ENCODE measurements at places on chromosomes 3 and 15.

- DNase-seq, result no peak
Observed at GRCh38 chr3:20071175-20071574, 30.9 kb downstream of the KAT2B start.

DNA sequence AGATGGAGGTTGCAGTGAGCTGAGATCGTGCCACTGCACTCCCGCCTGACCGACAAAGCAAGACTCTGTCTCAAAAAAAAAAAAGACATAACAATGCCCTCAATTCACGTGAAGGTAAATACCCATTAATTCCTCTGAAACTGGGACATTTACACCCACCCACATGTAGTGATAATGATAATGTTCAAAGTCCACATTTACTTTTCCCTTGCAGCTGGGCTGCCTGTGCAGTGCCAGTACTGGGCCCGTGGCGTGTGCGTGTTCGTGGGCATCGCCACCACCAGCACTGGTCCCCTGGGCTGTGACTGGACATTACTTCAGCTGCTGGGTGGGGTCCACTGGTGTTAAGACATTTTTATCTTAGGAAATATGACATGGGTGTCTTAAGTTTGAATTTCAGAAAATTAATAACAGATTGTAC is 123.6 kb downstream of the SLC25A26 start:
- no peak for DNase-seq

GRCh38 chr15:88738796-88739195 is 64.4 kb upstream of the ACAN start:
- DNase-seq, result no peak

GRCh38 chr15:51203797-51204196 is 109.1 kb upstream of the TNFAIP8L3 start:
- no peak for DNase-seq

- no peak for DNase-seq
Observed at GRCh38 chr15:57472861-57473260, 96.6 kb downstream of the CGNL1 start.

DNA sequence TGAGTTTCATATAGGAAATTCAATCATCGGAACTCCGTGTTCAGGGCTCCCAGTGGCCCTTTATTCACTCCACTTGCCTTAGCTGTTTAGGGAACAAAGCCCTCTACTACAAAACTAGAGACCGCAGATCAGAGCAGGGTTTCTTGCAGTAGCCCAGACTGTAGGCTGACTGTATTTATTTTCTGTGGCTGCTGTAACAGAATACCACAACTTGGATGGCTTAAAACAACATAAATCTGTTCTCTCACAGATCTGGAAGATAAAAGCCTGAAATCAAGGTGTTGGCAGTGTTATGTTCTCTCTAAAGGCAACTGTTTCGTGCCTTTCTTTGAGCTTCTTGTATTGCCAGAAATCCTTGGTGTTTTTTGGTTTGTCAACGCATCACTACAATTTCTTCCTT is 479.0 kb downstream of the AGBL1 start:
- no peak for DNase-seq

GRCh38 chr3:128112357-128112968 is 11.1 kb downstream of the RUVBL1 start:
- no peak for DNase-seq

- DNase-seq, result no peak
Observed at GRCh38 chr3:4528819-4529600, 35.9 kb downstream of the ITPR1 start.

GRCh38 chr15:47987908-47988532 is 132.8 kb upstream of the SLC24A5 start:
- no peak for DNase-seq

- no peak for DNase-seq
Observed at GRCh38 chr15:78565951-78566774, 843 bp downstream of the CHRNA5 start.

- no peak for DNase-seq
Observed at GRCh38 chr3:134516905-134517304, 31.0 kb downstream of the CEP63 start.

- no peak for DNase-seq
Observed at GRCh38 chr3:14836049-14836468, 17.3 kb downstream of the FGD5 start.

- no peak for DNase-seq
Observed at GRCh38 chr15:63405683-63406390, 24.2 kb upstream of the CA12 start.

DNA sequence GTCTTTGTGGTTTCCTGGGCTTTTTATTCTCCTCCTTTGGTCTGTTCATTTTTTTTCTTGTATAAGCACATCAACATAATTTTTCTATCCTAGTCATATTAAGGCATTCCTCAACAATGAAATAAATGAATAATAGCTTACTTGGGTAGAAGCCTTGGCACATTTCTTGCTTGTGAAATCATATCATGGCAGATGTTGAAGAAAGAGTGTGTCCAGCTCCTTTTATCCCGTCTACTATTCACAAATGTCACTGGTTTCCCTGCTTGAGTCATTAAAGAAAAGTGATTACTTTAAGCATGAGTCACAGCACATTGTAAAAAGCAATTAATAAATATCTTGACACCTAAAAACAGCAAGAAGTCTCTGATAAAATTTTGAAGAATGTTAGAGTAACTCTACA is 42.1 kb downstream of the MINAR1 start:
- no peak for DNase-seq

GRCh38 chr15:58201516-58201915 is 63.3 kb downstream of the AQP9 start:
- DNase-seq, result no peak

- DNase-seq, result no peak
Observed at GRCh38 chr3:117526470-117527079, 817.0 kb downstream of the TUSC7 start.

DNA sequence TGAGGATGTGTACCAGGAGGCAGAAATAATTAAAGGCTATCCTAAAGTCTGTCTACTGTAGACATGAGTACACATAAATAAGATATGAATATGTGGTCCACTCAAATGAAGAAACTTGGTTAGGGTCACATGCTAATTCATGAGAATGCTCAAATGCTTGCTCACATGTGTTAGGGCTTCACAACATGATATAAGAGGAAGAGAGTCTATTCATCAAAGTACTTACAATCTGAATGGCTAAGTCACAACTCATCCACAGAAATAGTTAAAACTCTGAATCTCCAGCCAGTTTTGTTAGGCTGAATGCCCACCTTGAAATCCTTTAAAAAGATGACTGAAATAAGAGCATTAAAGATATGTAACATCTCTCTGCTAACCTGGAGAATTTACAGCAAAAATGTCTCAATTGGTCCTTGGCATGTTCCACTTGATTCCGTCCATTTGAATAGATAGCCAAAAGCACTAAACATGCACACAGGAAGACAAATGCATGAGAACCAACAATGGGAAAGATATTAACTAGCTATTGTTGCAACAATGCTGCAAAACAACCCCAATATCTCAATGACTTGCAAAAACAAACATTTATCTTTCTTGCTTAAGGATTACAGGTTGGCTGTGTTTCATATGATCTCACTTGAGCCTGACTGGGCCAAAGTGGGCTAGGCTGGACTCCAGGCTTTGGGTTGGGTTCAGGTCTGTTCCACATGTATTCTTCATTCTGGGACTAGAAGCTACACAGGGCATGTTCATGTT is 10.6 kb upstream of the TBC1D5 start:
- DNase-seq, result no peak

- DNase-seq, result no peak
Observed at GRCh38 chr3:50617096-50617791, at the start of gene MAPKAPK3. Gene MAPKAPK3, plus strand, starts transcription at chr3:50617151. Its CDS starts 415 bp downstream, at chr3:50617566.

GRCh38 chr15:92883876-92884435 is 16.2 kb upstream of the CHD2 start:
- DNase-seq, result no peak

- DNase-seq, result no peak
Observed at GRCh38 chr15:86213888-86214287, 134.2 kb downstream of the AGBL1 start.

DNA sequence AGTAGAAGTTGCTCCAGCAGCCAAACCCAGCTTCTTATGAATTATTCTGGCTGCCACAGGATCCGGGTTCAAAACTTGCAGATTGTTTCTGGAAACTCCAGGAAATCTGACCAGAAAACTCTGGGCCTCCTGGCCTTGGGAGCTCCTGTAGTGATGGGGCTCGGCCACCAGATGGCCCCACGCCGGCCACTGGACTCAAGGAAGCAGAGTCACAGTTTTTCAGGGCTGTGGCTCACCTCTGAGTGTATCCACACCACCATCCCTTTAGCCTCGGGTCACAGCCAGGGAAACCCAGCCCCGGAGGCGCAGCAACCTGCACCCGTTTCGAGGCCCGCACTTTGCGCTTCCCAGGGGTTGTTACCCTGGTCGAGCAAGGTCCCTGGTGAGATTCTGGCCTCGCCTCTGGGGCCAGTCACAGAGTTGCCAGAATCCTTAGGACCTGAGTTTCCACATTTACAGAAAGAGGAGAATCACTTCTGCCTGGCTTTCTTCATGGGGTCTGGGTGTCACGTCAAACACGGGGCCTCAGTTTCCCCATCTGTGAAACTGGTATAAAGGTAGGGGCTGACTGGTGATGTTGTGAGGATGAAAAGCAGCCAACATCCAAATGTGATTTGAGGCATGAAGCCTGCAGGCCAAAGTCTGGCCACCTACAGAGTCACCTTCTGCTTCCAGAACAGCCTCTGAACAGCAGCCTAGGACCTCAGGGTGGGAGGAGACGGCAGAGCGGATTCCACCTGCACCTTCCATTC is 53.5 kb upstream of the LCTL start:
- no peak for DNase-seq

GRCh38 chr3:97838393-97838792 is 16.6 kb downstream of the CRYBG3 start:
- no peak for DNase-seq

- no peak for DNase-seq
Observed at GRCh38 chr3:40313975-40314860, 4.7 kb downstream of the EIF1B start.

GRCh38 chr15:32957219-32957618 is 237.3 kb downstream of the FMN1 start:
- no peak for DNase-seq

- DNase-seq, result no peak
Observed at GRCh38 chr15:81303244-81304225, 20.4 kb downstream of the STARD5 start.

GRCh38 chr3:138941259-138941885 is 5.6 kb downstream of the FOXL2 start:
- DNase-seq, result no peak

DNA sequence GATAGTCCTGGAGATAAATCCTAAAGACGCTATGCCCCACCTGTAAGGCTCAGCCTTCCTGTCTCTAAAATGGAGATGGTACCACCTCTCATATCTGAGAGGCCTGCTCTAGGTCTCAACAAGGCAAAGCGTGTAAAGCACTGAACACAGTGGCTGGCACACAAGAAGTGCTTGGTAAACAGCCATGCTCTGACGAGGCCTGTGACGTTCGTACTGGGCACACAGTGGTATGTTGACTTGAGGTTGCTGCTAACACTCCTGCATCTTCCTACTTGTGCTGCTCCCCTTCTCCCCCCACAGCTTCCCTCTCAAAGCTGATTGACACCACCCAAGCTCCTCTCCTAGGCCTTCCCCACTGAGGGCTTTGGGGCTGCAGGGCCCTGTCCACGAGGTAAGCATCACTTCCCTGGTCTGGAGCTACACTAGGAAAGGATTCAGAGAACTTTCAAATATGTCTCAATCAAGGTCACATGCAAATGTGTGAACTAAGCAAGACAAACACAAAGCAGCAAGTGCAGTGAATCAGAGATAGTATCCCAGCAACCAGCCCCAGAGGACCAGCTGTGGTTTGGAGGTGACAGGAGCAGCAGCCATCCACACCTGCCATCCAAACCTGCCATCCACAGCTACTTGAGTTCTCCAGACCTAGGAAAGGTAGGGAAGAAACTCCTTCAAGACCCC is 177.5 kb downstream of the STT3B start:
- DNase-seq, result no peak

- DNase-seq, result no peak
Observed at GRCh38 chr3:193554811-193555210, at the start of gene ATP13A4. Gene ATP13A4, minus strand, starts transcription at chr3:193554895. Its CDS starts 96 bp downstream, at chr3:193554799.

All from T-helper 17 cell (primary cell).